ENCODE measurements at places on chromosomes 1 and 21.
A peak's percentile ranks its signal among the peaks of the same experiment; 100 is the strongest.

DNA sequence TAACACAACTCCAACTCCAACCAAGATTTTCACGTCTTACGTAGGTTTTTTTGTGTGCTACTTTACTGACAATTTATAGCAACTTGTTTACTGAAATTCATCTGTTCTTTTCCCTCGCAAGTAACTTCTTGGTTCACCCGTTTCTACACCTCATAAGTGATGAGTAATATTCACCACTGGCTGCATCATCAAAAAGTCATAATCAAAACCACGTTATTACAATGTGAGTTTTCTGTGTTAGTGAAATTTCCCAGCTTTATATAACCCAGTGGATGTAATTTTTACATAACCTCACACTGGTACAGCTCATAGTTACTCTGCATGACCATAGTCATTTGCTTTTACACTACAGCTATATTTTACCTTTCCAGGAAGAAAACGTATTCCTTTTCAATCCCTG is 401.1 kb upstream of the LYPLAL1 start:
- no peak for DNase-seq

DNA sequence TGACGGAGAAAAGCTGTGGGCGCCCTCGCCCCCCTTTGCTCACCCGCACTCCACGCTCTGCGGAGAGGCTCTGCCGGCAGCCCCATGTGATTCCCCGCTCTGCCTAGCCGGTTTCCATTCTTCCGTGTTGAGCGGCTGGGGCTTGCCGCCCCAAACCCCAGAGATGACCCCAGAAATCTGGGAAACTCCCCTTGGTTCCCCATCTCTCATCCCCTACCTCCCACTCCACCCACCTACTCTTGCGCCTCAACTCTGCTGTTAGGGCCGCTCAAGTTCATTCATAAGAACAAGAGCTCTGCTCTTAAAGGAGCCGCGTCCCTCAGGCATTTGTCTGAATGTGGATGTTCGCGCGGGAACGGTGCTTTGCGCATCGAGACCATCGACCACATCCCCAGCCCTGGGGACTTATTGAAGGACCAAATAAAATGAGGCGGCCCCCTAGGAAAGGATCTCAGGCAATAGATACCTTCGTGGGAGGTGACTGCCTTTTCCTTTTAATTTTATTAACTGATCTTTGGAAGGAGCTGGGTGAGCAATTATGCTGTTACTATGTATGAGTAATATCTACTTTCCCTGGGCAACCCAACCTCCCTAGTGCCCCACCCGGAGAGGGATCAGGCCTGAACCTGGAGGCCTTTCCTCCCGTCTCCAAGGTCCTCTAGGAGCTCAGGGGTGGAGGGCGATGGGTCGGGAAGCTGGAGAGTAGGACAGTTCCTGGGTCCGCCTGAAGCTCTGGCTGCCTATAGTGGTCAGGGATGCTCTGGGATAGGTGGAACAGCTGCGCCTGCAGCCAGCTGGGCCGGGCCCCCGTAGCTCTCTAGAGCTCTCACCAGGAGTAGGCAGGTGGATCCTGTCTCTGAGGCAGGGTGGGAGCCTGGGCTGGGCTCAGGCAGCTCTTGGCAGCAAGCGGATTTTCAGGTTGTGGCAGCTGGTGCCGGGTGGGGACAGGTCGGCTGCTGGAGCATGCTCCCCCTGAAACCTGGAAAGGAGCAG is 898 bp downstream of the MFSD2A start:
- peak; percentile 95 for DNase-seq

- DNase-seq, result peak; percentile 25
Measured at GRCh38 chr1:158654571-158654970, 31.9 kb downstream of the SPTA1 start.

GRCh38 chr1:183652547-183653461 is at the start of gene APOBEC4:
TSS of gene APOBEC4 (minus strand) at chr1:183653316. CDS start at chr1:183648781, 4,535 bp downstream.
- peak; percentile 29 for DNase-seq

DNA sequence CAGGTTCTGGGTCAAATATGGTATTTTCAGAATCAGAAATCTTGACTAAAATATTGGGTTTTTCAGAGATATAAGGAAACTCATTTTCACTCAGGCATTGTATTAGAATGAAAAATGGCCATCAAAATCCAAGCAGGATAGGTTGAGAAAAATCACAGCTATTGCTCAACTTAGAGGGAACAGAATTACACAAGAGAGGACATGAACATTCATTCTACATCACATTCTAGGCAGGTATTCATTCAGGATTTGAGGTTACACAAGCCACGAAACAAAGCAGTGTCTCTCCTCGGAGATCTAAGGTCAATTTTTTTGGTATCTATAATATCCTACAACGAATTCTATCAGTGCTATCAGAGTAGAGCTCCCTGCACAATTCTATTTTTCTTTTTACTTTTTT is 163.6 kb upstream of the HP1BP3 start:
- no peak for DNase-seq

Data from inflammatory macrophage treated with lipopolysaccharide for 4 hours (primary cell).